ENCODE measurements at places on chromosomes 4 and X.

DNA sequence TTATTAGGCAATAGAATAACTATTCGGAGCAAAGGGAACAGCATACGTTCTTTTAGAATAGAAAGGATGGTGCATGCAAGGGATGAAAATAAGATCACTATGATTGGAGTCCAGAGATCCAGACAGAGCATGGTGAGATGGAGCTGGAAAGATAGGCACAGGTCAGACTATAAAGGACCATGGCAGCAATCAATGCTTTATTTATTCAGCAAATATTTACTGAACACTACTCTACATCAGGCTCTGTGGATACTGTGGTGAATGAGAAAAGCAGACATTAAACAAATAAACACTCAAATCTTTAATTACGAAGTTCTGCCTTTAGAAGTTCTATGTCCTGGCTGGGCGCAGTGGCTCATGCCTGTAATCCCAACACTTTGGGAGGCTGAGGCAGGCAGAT lies 44.7 kb upstream of the ACSL4 start:
- DNase-seq: no peak

- DNase-seq: no peak
Measured at GRCh38 chr4:19523964-19524363, 727.7 kb upstream of the SLIT2 start.

GRCh38 chr4:1851160-1851559 lies 4.8 kb downstream of the LETM1 start:
- no peak for DNase-seq

DNA sequence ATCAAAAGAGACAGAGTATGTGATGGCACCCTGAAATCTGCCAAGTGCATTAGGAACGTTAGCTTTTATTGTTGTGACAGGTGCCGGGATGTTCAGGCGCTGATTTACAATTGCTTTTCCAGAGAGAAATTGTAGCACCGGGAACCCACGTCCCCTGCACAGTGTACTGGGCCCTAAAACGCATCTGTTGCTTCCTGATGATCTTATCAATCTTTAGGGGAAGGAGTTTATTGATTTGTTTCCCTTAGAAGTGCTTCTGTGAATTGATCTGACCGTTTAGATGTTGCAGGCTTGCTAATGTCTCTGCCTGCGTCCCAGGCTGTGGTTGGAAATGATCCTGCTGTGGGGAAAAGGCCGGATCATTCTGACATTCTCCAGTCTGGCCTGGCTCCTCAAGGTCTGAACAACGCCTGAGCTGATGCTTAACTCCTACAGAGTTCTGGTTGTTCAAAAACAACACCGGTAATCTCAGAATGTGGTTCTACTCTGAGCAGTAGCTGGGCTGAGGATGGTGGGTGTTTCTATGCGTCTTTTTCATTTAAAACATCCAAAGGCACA lies 16.9 kb downstream of the PHOX2B start:
- no peak for DNase-seq

DNA sequence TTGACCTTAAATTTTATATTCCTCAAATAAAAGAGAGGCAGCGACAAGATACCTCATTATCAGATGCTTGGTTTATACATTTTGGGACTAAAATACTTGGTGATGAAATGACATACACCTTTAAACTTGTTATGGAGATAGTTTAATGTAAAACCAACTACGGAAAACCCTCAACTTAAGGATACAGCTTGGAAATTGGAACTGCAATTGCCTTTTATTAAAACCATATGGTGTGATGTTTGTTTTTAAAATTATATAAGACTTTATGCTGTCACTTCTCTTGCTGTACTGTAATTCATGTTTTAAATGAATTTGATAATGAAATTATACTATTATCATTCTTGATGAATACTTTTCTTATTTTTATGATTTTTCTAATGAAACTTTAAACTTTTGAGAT lies 25.9 kb downstream of the METTL14 start:
- DNase-seq: no peak

- no peak for DNase-seq
Measured at GRCh38 chrX:104347860-104348259, 93.1 kb upstream of the ESX1 start.

DNA sequence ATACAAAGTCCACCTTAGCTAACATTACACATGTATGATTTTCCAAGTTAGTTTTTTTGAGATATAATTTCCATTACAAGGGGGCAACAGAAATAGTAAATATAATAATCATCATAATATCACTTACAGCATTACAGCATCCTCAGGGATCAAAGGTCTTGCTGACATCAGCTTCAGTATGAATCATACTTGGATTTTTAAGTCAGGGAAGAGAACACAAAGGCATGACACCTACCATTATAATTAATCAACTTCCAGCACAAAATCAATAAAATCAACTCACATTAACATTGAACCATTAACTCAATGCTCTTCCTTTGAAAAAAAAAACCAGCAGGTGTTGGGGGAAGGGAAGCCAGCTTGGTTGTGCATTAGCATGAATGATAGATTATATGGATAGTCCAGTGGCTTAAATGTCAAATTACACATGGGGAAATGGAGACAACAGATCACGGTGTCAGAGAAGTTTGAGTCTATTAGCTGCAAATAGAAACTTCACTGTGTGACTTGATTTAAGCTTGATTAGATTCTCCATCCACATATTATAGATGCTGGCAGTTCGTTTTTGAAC lies 66.9 kb upstream of the CAPN6 start:
- DNase-seq: no peak

GRCh38 chr4:152258391-152258790 lies 277.5 kb downstream of the FBXW7 start:
- DNase-seq: no peak

DNA sequence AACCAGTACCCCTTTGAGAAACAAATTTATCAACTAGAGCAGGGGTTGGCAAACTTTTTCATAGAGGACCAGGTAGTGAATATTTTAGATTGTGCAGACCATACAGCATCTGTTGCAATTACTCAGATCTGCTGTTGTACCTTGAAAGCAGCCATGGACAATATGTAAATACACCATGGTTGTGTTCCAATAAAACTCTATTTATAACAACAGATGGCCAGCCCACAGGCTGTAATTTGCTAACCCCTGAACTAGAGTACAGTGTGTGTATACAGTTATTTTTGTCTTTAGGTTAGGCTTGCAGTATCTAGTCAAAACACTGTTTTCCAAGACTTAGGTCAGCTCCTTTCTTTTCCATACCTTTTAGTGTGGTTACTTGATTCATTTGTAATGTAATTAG lies 54.4 kb downstream of the PHKA1 start:
- DNase-seq: no peak

- no peak for DNase-seq
Measured at GRCh38 chr4:20288846-20289512, 37.3 kb downstream of the SLIT2 start.

DNA sequence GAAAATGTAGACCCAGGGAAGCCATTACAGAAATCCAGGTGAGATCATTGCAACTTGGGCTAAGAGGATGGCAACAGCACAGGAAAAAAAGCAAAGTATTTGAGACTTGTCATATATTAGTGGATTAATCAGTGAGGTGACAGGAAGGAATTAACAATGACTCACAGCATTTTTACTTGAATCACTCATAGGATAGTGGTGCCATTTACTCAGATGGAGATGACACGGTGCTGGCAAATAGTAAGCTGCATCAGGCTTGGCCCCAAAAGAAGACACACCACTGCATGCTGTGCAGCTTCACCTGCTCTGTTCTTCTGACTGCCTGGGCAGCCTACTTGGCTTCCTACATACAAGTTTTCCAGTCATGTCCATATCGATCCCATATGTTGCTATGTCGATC lies 144.8 kb downstream of the FRYL start:
- no peak for DNase-seq

DNA sequence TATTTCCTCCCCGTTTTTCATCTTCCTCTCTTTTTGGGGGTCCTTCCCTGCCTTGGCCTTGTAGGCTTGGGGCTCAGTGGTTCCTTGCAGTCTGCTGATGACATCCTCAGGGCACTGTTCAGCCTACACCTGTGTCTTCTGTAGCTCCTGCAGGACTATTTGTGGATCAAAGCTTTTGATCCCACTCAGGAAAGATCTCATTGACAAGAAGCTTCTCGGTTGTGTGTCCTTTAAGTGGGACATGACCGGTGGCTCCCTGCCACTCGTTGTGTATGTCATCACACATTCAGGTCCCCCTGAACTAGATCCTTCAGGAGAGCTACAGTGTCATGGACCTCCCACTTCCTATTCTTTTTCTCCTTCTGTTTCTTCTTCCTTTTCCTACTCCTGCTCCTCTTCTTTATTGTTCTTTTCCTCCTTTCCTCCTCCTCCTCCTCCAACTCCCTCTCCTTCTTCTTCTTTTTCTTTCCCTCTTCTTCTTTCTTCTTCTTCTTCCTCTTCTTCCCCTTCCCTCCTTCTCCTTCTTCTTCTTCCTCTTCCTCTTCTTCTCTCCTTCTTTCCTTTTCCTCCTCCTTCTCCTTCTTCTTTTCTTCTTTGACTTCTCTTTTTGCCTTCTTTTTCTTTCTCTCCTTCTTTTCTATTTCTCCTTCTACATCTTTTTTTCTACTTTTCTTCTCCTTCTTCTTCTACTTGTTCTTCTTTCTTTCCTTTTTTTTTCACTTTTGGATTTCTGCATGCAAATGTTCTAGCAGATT lies 67.8 kb downstream of the NBDY start:
- DNase-seq: no peak

GRCh38 chrX:78327370-78328086 lies at the start of gene CYSLTR1:
Gene CYSLTR1, minus strand, starts transcription at chrX:78327611. Its CDS starts 53,865 bp downstream, at chrX:78273746.
- no peak for DNase-seq

DNA sequence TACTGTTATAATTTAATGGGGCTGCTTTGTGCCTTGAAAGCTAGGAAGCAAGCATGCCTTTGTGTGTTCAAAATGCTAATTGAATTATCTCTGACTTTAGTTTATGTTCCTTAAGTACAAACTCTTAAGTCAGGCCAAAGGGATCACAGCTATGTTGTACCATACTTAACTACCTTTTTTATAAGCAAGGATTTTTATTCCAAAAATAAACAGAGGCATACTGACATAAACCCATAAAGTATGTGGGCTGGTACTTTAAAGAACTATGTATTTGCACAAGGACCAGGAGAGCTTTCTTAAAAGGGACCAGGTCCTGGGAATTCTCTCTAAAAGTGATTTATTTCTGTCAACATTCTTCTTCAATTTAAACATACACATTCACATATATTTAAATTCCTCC lies 57.8 kb upstream of the HCCS start:
- no peak for DNase-seq

DNA sequence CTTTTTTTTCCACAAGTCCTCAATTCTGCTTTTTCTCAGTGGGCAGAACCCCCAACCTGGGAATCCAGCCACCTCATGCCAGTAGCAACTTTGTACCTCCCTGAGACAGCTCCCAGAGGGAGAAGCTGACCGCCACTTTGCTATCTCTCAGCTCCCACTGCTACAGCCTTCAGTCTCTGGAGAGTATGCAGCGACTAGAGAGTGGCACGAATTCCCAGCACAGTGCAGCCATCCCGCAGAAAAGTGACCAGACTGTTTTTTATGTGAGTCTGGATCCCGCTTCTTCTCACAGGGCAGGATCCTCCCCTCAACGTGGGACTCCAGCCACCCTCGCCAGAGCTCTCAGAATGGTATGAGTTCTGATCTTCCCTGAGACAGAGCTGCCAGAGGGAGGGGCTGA lies 1234.6 kb downstream of the FAM133A start:
- DNase-seq: no peak

- no peak for DNase-seq
Measured at GRCh38 chr4:124703154-124703553, 9.4 kb downstream of the ANKRD50 start.

GRCh38 chr4:4574052-4574451 lies 32.2 kb upstream of the STX18 start:
- DNase-seq: no peak

GRCh38 chr4:125010796-125011503 lies 298.4 kb upstream of the ANKRD50 start:
- no peak for DNase-seq

- no peak for DNase-seq
Measured at GRCh38 chr4:175971388-175972179, 94.1 kb upstream of the WDR17 start.

DNA sequence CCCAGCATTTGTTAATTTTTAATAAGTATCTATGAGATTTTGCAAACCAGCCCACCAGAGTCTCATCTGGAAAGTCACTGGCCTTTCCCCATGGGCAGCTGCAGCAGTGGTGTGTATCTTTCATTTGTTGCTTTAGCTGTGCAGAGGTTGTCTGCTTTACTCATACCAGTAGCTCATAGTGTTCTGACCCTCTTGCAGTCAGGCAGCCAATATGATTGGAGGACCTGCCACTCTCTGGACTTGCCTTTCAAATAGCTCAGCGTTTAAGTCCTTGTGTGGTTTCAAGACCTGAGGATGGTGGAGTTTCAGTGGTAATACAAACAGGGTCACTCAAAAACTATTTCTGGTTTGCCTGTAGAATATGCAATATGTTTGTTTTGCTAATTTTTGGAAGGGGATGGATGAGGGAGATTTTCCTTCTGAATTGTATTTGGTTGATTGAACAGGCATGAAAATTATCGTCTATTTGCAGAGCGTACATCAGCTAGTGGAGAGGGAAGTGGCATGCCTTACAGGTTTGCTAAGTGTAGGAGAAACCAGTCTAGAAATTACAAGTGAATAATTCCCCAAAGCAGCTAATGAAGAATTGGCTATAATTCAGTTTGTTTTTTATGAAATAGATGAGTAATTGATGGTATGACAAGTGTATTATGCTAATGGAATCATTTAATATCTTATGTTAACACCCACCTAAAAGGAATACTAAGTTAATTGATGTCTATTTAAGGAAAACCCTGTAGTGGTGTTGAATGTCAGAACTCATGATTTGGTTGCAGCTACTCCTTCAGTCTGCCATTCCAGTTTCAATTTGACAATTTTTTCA lies 8.9 kb downstream of the POLA1 start:
- no peak for DNase-seq

DNA sequence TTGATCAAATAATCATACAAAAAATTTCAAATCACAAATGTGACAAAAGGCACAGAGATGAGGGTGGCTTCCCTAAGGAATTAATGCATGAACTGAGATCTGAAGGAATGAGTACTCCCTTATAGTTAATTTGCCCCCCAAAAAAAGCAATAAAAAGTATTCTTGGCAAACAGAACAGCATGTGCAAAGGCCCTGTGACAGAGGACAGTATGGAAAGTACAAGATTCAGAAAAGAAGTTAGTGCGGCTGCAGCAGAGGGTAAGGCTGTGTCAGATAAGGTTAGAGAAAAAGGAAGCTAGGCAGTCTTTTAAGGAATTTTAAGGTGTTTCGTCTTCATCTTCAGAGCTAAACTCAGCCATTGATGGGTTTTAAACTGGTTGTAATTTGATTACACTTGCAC lies 7.4 kb downstream of the DDX60L start:
- DNase-seq: no peak

- no peak for DNase-seq
Measured at GRCh38 chr4:47383829-47384427, 79.6 kb downstream of the COMMD8 start.

DNA sequence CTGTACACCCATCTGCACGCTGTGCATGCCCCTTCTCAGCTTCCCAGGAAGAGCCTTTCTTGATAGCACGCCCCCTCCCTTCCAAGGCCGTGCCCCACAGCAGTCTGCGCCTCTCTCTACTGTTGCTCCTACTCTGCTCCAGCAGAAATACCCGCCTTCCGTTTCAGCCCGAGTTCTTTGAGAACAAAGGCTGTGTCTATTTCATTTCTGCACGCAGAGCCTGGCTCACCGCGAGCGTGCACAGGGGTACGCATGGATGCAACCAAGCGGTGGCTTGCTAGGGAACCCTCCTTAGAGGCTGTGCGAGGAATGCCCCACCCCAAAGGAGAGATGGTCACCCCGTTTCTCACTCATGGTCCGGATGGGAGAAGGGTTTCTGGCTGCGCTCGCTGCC lies 485 bp downstream of the AADAT start:
- no peak for DNase-seq

GRCh38 chr4:40247350-40247749 lies 50.5 kb downstream of the RHOH start:
- no peak for DNase-seq

GRCh38 chr4:112766422-112766821 lies 129.5 kb downstream of the LARP7 start:
- DNase-seq: no peak
